MCF 10A (cell line): ENCODE measurements at places on chromosomes 2 and 18.

DNA sequence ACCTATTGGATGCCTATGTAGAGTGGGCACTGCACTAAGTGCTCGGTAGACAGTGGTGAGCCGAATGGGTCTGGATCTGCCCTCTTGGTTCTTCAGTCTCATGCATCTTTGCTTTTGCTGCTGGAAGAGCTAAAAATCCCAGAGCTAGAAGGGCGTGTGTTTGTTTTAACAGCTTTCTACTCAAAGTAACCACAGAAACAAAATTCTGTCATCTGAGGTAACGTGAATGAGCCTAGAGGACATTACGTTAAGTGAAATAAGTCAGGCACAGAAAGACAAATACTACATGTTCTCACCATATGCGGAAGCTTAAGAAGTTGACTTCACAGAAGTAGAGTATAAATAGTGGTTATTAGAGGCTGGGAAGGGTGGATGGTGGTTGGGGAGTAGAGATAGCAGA lies 119.8 kb downstream of the PLB1 start:
- DNase-seq = no peak

GRCh38 chr2:173854141-173854540 lies 111.0 kb downstream of the SP3 start:
- DNase-seq = no peak

GRCh38 chr2:202608142-202608852 lies 26.5 kb upstream of the FAM117B start:
- no peak for DNase-seq

GRCh38 chr2:221777119-221777518 lies 205.0 kb upstream of the EPHA4 start:
- no peak for DNase-seq
